Activated gamma-delta T cell treated with anti-CD3 and anti-CD28 coated beads, Interleukin-2, amount 50 U/mL, for 16 hours (primary cell): ENCODE measurements at places on chromosomes 1 and 21.

DNA sequence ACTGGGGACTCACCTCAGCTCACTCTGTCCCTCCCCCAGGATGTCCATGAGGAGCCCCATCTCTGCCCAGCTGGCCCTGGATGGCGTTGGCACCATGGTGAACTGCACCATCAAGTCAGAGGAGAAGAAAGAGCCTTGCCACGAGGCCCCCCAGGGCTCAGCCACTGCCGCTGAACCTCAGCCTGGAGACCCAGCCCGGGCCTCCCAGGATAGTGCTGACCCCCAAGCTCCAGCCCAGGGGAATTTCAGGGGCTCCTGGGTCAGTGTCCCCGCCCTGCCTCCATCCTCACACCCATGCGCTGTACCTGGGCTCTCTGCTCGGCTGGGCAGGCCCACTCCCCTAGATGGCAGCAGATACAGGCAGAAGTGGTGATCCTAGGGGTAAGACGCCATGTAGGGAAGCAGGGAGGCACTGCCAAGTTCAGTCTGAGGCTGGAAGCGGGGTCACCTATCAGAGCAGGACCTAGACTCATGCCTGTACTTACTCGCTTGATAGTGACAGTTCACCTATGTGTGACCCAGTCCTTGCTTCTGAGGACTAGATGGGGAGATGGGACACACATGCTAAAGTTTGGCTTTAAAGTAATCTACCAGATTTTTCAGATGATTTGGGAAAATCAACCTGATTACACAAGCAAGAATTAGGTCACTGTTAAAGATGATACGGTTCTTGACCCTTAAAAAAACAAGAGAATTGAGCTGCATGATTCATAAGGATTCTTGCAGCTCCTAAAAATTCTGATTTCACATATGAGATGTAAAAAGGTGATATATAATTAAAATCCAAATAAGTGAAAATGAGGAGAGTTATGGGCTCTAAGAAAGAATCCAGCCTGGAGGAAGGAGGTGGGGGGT, 38.7 kb downstream of the ETNK2 start:
- DNase-seq: no peak

DNA sequence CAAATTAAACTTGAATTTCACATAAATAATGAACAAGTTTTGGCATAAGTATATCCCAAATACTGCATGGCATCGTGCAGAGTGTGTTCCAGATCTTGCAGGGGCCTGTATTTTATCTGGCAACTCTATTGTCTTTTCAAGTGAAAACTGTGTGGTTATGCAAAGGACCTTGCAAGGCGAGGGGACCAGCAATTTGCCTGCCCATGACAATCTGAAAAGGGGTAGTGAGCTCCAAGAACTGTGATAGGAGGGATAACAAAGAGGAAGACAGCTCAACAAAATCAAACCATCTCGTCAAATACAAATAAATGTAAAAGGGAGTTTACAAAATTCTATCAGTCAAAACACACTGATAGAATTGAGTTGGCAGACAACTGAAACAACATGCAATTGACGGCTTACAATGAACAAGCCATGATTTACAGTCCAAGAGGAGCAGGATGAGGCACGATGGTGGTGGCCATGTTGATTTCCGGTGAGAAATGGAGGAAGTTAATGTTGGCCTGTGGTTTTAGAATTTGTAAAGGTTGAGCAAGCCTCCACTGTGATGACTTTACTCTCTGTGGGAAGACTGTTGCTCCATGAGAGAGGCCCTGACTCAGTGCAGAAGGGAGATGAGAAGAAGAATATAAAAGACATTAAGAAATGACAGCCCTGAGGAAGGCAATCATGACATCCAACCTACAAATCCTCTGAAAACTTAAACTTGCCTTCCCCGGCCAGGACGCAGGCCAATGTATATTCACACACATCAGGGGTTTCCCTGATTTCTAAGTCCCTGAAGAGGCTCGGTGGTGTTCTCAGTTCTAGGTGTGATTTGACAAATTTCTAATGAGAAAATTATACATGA, 132.2 kb downstream of the ADSS2 start:
- DNase-seq: peak; percentile 49

- DNase-seq: peak; percentile 48
Observed at GRCh38 chr1:224623743-224624333, 7.7 kb downstream of the CNIH3 start.

- DNase-seq: no peak
Observed at GRCh38 chr1:157105988-157106812, 6.6 kb upstream of the ETV3L start.

DNA sequence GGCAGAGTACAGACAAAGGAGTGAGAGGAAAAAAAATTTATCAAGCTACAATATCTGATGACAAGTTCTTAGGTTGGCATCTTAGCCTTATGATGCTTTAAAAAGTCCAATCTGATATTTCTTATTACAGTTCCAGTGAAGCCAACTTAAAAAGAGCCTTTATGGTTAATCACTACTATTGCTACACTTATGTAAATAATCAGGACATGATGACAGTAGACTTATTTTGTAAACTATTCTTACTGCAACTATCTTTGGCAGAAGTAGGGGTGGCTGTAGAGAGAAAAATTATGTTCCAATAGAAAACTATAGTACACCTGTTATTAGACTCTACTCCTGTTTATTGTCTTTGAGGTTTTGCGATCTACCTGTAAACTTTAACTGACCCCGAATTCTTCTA, 25.8 kb upstream of the NUF2 start:
- no peak for DNase-seq

GRCh38 chr1:58592522-58593134, 15.6 kb upstream of the TACSTD2 start:
- DNase-seq: no peak

- DNase-seq: no peak
Observed at GRCh38 chr1:15436881-15437442, 1.3 kb upstream of the CTRC start.

DNA sequence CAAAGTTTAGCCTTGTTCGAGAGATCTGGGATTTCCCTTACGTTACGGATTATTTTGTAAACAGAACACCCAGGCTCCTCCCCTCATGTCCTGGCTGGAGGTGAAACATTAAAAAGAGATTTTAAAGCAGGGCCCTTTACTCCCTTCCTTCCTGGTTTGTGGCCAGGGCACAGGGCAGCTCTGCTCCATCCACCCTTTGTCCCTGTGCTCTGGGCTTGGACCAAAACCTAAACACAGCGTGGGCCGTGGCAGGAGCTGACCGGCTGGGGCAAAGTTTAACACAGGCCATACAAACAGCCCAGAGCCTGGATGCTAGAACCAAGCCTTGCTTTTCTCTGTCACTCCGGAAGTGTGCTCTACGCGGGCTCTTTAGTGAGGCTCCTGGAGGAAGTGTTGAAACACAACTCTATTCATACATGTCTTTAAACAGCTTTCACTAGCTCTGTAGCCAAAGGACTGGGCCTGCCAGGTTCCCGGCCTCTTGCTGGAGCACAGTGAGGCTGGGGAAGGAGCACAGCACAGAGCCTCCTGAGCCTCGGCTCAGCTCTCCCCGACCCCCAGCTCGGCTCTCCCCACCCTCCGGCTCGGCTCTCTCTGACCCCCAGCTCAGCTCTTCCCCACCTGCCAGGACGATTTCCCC, 84.7 kb downstream of the PDE9A start:
- DNase-seq: no peak

DNA sequence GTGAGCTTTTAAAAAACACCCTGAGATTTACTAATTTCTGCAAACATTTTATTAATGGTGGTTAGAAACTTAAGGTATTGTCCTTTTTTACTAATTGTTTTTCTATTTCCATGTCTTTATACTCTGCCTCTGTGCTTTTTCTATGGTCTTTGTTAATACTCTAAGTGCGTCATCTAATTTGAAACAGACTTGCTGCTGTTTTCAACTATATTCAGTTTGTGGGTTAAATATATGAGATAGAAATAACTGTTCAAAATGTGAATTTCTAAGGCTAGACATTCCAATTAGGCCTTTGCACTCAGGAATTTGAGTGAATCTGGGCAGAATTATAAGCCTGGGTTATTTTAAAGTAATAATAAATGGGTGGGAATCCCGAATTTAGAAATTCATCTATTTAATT, 82.4 kb upstream of the COL11A1 start:
- DNase-seq: no peak

- DNase-seq: no peak
Observed at GRCh38 chr1:234148350-234148749, 224.9 kb upstream of the COA6 start.

DNA sequence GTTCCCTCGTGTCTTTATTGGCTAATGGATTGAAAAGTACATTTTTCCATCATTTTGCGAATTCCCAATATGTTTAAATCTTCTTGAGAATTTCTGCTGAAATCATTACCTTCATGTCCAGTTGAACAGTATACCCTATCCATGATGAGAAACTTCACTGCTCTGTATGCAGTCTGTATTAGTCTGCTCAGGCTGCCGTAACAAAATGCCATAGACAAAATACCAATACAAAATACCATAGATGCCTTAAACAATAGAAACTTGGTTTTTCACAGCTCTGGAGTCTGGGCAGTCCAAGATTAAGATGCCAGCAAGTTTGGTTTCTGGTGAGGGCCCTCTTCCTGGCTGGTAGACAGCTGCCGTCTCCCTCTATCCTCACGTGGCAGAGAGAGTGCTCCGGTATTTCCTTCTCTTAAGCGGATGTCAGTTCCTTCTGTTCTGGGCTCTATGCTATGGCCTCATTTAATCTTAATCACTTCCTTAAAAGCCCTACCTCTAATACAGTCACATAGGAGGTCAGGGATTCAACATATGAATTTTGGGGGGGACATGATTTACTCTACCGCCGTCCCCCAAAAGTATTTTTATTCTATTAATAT, 27.0 kb downstream of the CXADR start:
- no peak for DNase-seq

- no peak for DNase-seq
Observed at GRCh38 chr21:42580076-42580792, 66.6 kb downstream of the SLC37A1 start.

DNA sequence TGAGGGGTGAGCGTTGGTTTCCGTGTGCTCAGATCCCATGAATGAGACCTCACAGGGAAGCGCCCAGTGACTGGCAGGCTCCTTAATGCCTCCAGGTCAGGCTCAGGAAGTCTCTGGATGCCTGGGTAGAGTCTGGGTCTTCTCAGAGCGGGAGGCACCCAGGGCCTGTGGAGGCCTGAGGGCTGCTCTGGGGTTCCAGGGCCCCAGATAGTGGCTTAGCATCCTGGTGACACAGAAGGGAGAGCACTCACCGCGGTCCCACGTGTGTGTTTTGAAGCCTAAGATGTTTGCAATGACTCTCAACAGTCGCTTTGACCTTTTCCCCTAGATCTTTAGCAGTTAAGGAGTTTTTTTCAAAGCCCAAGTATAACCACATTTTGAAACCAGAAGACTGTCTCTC, 25.0 kb downstream of the PRMT2 start:
- no peak for DNase-seq

DNA sequence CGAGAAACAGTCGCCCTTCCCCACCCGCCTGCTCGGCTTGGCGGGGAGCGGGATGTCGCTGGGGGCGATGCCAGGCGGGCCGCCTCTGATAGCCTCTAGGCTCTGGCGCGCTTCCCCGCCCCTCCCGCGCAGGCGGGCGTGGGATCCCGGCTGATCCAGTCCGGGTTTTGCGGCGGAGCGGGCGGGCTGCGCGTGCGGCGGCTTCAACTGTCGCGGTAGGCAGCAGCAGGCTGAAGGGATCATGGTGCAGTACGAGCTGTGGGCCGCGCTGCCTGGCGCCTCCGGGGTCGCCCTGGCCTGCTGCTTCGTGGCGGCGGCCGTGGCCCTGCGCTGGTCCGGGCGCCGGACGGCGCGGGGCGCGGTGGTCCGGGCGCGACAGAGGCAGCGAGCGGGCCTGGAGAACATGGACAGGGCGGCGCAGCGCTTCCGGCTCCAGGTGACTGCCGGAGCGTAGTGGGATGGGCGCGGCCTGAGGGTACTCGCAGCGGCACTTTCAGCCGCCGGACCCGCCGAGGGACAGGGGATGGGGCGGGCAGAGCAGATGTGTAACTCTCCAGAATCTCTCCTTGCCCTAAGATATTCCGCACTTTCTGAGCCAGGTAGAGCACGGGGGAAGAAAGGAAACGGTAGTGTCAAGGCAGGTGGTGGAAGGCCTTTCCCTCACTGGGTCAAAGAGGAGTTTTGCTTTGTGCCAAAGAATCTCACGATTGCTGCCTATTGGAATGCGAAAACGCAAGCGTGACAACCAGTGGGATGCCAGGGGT, at the start of gene FAAH:
TSS of gene FAAH (plus strand) at position 210 of the 764 bp plus-strand sequence. CDS start at position 242, 32 bp downstream.
- peak; percentile 11 for DNase-seq
